Natural killer cell treated with Interleukin-12 subunit alpha and Interleukin-12 subunit beta and Interleukin-15 and Interleukin-18, amount 100 ng/mL, for 72 hours (primary cell): ENCODE measurements at places on chromosomes 6 and 20.

DNA sequence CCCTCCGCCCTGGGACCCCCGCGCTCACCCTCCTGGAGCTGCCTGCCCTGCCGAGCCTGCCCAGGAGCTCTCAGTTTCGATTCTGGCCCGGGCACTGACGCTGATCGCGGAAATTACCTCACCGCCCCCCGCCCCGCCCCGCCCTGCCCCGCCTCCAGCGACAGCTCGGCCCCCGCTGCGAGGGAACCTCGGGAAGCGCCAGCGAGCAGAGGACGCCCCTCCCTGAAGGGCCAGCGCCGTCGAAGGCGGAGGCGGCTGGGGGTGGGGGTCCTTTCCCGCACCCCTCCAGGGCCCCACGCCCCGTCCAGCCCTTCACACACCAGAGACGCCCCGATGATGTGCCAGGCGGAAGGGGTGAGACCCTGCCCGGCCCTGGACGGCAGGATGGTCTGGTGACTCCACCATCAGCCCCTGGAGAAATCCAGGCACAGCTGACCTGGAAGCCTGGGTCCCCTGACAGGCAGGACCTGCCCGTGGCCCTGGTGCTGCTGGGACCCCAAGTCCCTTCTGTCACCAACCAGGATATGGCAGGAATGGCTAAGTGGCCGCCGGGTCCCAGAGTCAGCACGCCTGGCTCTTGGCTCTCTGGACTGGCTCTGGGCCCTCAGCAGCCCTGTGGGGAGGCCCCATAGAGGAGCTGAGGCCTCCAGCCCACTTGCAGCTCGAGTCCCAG lies at the start of gene HELZ2:
HELZ2 (minus strand) TSS at position 84 of the 673 bp plus-strand sequence. CDS start 1,854 bp downstream, outside the sequence.
- peak within 1 kb of the TSS; percentile 81 for H3K4me3 ChIP-seq
- DNase-seq = peak; percentile 79
- peaks cover 6% of the 10 kb centered on the region for H3K4me1 ChIP-seq

DNA sequence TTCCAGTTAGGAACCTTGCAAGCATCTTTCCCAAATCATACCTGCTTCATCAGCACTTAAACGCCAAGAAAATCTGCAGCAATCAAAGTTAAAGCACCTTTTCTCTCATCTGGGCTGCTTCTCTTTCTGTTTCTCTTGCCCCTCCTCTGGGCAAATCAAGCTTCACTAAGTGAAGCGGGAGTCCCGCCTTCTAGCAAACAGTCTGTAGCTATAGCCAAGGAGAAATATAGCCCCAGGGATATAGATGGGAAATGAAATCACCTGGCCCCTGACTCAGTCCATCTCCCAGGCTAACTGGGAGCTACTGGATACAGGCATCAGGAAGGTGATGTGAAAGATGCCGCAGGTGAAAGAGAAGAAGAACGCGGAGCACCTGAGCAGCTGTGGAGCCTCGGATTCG lies 481.9 kb downstream of the C6orf118 start:
- no peak overlapping the region for H3K27ac ChIP-seq
- DNase-seq = no peak
- H3K27me3 ChIP-seq = no peaks in the 10 kb centered on the region

DNA sequence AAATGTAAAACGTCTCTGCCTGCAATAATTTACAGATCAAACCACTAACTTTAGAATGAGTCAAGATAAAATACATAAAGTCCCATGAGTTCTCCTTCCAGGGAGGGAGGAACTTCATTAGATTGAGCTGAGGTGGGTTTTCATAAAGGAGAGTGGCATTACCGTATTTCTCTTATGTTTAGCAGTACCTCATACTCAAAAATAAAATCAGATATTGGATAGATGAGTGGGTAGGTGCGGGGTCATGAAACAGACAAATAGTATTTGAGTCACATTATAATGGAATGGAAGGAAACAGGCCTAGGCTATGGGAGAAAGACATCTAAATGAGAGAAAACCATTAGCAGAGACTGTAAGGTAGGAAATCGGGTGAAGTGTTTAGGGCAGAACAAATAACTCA lies 166.1 kb upstream of the SMLR1 start:
- no peak for DNase-seq
- peaks cover 4% of the 10 kb centered on the region for H3K27me3 ChIP-seq
- H3K4me1 ChIP-seq = no peaks in the 10 kb centered on the region
- no peaks in the 10 kb centered on the region for H3K36me3 ChIP-seq
- H3K4me3 ChIP-seq = no peak overlapping the region

- no peaks in the 10 kb centered on the region for H3K27me3 ChIP-seq
- H3K4me1 ChIP-seq = peaks cover 14% of the 10 kb centered on the region
- peaks cover 6% of the 10 kb centered on the region for H3K36me3 ChIP-seq
- DNase-seq = no peak
Observed at GRCh38 chr6:5278565-5279120, 17.3 kb downstream of the FARS2 start.

DNA sequence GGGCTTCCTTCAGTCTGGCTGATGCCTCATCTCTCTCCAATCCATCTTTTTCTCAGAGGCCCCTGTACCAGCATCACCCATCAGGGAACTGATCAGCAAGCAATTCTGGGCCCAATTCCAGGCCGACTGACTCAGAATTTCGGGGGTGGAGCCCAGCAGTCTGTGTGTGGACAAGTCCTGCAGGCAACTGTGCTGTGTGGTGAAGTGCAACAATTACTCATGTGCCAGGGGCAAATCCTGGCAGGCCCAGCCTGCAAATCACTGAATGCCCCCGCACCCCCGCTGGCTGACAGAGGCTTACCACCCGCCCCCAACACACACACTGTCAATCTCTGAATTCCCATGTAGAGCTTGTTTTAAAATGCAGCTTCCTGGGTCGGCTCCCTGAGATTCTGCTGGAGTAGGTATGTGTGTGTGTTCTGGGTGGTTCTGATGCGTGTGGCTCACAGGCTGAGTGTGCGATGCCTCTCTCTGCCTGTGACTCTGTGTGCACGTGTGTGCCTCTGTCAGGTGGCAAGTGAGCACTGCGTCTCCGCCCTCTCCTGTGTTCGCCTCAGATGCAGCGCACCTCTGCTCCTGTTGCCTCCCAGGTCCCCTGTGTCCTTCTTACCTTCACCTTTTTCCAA lies 45.4 kb downstream of the SSR1 start:
- DNase-seq = no peak
- peaks cover 3% of the 10 kb centered on the region for H3K27me3 ChIP-seq
- H3K27ac ChIP-seq = no peak overlapping the region
- no peaks in the 10 kb centered on the region for H3K36me3 ChIP-seq

- H3K27ac ChIP-seq = no peak overlapping the region
- DNase-seq = no peak
- peaks cover 3% of the 10 kb centered on the region for H3K4me1 ChIP-seq
Observed at GRCh38 chr20:36162272-36162966, 7.9 kb downstream of the EPB41L1 start.

- no peak overlapping the region for H3K27ac ChIP-seq
- H3K4me1 ChIP-seq = no peaks in the 10 kb centered on the region
- H3K36me3 ChIP-seq = peaks cover 5% of the 10 kb centered on the region
- DNase-seq = no peak
- no peaks in the 10 kb centered on the region for H3K27me3 ChIP-seq
Observed at GRCh38 chr6:22019857-22020256, 277.0 kb downstream of the PRL start.

DNA sequence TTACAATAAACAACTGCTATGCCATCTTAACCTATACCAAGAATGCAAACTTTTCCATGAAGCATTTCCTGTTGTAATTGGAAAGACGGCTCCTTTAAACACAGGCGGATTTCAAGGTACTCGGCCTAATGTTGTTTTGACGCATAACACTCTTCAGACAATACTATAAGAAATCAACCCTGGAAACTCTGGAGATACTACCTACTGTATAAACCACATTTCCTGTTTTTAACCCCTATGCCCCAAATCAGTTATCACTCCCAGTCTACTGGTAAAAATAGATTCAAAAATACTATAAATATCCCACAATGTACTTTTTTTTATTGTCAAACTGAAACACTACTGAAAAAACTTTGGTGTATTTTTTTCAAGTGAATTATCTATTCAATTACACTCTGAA lies 118.1 kb downstream of the IRF4 start:
- H3K36me3 ChIP-seq = peaks cover 5% of the 10 kb centered on the region
- peaks cover 67% of the 10 kb centered on the region for H3K4me1 ChIP-seq
- no peak for DNase-seq
- H3K4me3 ChIP-seq = peak overlapping the region; percentile 52

- no peak overlapping the region for H3K4me3 ChIP-seq
- peaks cover 29% of the 10 kb centered on the region for H3K27me3 ChIP-seq
- no peak overlapping the region for H3K27ac ChIP-seq
Observed at GRCh38 chr20:63023936-63024571, 17.3 kb upstream of the BHLHE23 start.

DNA sequence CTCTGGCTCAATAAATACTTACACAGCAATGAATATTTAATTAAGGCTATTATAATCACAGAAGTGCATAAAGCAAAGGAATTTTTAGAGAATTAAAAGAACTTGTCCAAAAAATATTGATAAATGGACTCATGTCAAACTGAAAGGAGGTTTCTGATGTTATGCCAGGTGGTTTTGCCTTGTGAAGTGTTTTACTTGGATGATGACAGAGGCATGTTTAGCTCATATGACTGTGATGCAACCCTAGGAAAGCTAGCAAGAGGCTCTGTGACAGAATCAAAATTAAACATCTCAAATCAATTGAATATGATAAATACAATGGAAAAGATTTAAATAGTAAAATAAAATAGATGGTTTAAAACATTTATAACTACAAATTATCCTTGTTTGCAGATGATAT lies 137.3 kb downstream of the TMEM200A start:
- H3K27me3 ChIP-seq = peaks cover 8% of the 10 kb centered on the region
- no peaks in the 10 kb centered on the region for H3K4me1 ChIP-seq
- H3K36me3 ChIP-seq = no peaks in the 10 kb centered on the region
- DNase-seq = no peak
- H3K27ac ChIP-seq = no peak overlapping the region

- no peaks in the 10 kb centered on the region for H3K4me1 ChIP-seq
- no peak overlapping the region for H3K27ac ChIP-seq
- H3K36me3 ChIP-seq = peaks cover 4% of the 10 kb centered on the region
- no peak overlapping the region for H3K4me3 ChIP-seq
Observed at GRCh38 chr6:22657352-22657980, 88.1 kb downstream of the HDGFL1 start.

- H3K27me3 ChIP-seq = peaks cover 3% of the 10 kb centered on the region
- peaks cover 3% of the 10 kb centered on the region for H3K4me1 ChIP-seq
- H3K4me3 ChIP-seq = no peak overlapping the region
- H3K27ac ChIP-seq = no peak overlapping the region
- peaks cover 19% of the 10 kb centered on the region for H3K36me3 ChIP-seq
Observed at GRCh38 chr6:31952140-31952805, 6.4 kb downstream of the CFB start.

GRCh38 chr6:134806180-134806798 lies 143.6 kb downstream of the ALDH8A1 start:
- DNase-seq = no peak
- H3K27ac ChIP-seq = no peak overlapping the region
- no peaks in the 10 kb centered on the region for H3K4me1 ChIP-seq
- H3K27me3 ChIP-seq = peaks cover 17% of the 10 kb centered on the region

GRCh38 chr6:44917430-44917829 lies 410.7 kb upstream of the RUNX2 start:
- no peaks in the 10 kb centered on the region for H3K36me3 ChIP-seq
- no peaks in the 10 kb centered on the region for H3K27me3 ChIP-seq
- no peak overlapping the region for H3K4me3 ChIP-seq
- peaks cover 6% of the 10 kb centered on the region for H3K4me1 ChIP-seq
- DNase-seq = no peak
- H3K27ac ChIP-seq = no peak overlapping the region

DNA sequence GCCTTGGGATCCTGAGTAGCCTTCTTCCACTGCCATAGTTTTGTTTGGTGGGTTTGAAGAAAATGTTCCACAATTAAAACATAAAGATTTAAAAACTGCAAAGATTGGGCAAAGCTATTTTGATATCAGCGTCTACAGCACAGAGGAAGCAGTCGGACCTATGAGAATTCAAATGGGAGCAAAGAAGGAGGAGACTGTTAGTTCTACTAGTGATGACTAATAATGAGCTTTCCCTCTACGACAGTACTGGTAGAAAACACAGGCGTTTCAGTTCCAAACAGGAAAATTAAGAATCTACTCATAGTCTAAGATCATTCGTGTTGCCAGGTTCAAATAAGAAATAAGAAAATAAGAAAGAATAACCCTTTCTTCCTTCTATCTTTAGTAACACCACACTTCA lies 121.2 kb downstream of the INSM1 start:
- no peak for DNase-seq
- peaks cover 5% of the 10 kb centered on the region for H3K4me1 ChIP-seq
- H3K27me3 ChIP-seq = no peaks in the 10 kb centered on the region
- no peak overlapping the region for H3K27ac ChIP-seq
- H3K36me3 ChIP-seq = peaks cover 23% of the 10 kb centered on the region

DNA sequence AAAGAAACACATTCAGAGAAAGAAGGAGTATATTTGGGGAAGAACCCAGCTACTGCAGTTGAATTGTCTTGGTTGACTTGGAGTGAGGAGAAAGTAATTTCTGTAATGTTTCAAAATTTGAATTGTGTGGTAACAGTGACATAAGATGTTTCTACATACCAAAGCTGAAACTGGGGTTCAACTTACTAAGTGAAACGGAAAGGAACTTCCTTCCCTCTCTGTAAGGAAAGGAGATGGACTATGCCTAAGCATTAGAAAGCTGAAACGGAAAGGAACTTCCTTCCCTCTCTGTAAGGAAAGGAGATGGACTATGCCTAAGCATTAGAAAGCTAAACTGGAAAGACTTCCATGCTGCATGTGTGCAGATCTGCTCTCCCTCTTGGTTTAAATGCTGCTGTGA lies 46.0 kb downstream of the HUS1B start:
- H3K27me3 ChIP-seq = no peaks in the 10 kb centered on the region
- DNase-seq = no peak
- H3K36me3 ChIP-seq = peaks cover 17% of the 10 kb centered on the region
- H3K27ac ChIP-seq = peak overlapping the region; percentile 48
- H3K4me1 ChIP-seq = peaks cover 11% of the 10 kb centered on the region
- H3K4me3 ChIP-seq = no peak overlapping the region

- peaks cover 10% of the 10 kb centered on the region for H3K4me1 ChIP-seq
- H3K27me3 ChIP-seq = no peaks in the 10 kb centered on the region
- H3K4me3 ChIP-seq = no peak overlapping the region
- H3K27ac ChIP-seq = no peak overlapping the region
- no peak for DNase-seq
Observed at GRCh38 chr6:118551063-118552053, 3.3 kb downstream of the PLN start.

- H3K4me3 ChIP-seq = no peak overlapping the region
- no peaks in the 10 kb centered on the region for H3K27me3 ChIP-seq
- H3K36me3 ChIP-seq = no peaks in the 10 kb centered on the region
- no peaks in the 10 kb centered on the region for H3K4me1 ChIP-seq
- no peak overlapping the region for H3K27ac ChIP-seq
Observed at GRCh38 chr6:133501675-133502270, 260.6 kb downstream of the EYA4 start.

GRCh38 chr6:33375143-33375671 lies 16.4 kb upstream of the KIFC1 start:
- H3K4me3 ChIP-seq = no peak overlapping the region
- H3K27me3 ChIP-seq = no peaks in the 10 kb centered on the region
- no peak for DNase-seq
- no peaks in the 10 kb centered on the region for H3K36me3 ChIP-seq
- H3K4me1 ChIP-seq = peaks cover 23% of the 10 kb centered on the region
- H3K27ac ChIP-seq = peak overlapping the region; percentile 74

DNA sequence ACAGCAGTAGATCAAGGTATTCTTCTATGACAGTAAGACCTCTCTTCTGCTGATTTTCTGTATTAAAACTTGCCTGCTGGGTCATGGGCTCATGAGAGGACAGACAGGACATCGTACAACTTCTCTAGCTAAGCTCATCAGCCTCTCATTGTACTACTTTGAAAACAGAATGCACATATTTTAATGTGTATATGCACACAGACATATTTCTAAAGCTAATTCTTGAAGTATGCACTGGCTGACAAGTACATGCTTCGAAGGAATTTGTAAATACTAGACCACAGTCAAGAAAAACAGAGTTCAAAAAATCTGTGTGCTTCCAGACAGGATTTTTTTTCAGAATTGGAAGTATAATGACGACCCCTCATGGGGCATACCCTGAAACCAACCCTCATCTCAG lies 81.7 kb upstream of the CD83 start:
- no peak overlapping the region for H3K4me3 ChIP-seq
- DNase-seq = no peak
- H3K27me3 ChIP-seq = peaks cover 26% of the 10 kb centered on the region
- H3K36me3 ChIP-seq = no peaks in the 10 kb centered on the region
